ENCODE measurements at places on chromosomes 2 and 18.

GRCh38 chr18:7749510-7749981, 182.4 kb downstream of the PTPRM start:
- no peak for DNase-seq

DNA sequence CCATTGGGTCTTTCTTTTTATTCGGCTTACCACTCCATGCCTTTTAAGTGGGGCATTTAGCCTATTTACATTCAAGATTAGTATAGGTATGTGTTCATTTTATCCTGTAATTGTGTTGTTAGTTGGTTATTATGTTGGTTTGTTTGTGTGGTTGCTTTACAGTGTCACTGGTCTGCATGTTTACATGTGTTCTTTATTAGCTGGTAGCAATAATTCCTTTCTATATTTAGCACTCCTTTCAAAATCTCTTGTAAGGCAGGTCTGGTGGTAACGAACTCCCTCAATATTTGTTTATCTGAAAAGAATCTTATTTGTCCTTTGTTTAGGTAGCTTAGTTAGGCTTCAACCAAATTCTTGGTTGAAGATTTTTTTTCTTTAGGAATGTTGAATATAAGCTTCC, 68.7 kb upstream of the XDH start:
- no peak for DNase-seq

DNA sequence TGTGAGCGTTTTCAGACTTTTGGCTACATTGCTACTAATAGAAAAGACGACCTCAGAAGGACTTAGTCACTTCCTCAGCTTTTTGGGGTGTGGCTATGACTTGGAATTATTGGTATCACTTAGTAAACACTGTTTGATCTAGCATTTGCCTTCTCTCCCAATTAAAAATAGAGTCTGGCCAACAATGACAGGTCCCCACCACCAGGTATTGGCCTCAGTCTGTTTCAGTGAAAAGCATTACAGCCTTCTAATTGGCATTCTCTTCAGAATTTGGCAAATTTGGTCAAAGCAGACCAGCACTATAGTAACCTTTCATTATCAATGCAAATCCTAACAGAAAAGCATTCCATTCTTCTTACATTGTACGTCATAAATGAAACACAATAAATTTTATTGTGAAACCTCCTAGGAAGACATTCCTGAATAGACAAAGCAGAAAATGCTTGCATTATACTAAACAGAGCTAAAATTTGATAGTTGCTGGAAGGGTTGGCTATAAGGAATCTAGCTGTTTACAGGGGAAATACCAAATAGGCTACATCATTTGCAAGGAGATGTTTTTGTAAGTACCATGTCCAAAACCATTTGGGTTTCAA, 613.9 kb downstream of the IRS1 start:
- DNase-seq: peak; percentile 47

- DNase-seq: no peak
Measured at GRCh38 chr2:144666032-144666431, 146.1 kb upstream of the ZEB2 start.

- peak; percentile 65 for DNase-seq
Measured at GRCh38 chr2:216371721-216372702, at the start of gene MARCHF4. TSS of gene MARCHF4 (minus strand) at chr2:216372483. CDS start at chr2:216370260, 2,223 bp downstream.

DNA sequence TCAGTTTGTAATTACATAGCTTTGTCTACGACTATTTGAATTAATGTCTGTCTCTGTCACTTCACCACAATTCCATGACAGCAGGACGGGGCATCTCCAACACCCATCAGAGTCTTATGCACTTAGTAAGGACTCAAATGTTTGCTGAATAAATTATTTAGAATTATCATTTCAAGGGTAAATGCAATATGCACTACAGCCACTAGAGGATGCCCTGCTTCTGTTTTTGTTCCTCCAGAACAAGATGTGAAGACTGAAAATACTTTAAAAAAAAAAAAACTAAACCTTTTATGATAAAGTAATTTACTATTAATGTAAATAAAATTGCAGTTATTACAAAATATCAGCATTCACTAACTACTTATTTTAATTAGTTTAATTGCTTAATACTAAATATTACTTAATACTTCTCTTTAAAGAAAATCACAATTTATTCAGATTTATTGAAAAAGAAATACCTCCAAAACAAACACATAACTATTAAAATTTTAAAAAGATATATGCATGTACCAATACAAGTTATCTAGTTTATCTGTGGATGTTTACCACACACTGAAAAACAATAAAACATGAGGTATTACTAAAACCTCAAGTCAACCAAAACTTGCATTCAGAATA, 3.2 kb downstream of the PIGN start:
- DNase-seq: no peak

DNA sequence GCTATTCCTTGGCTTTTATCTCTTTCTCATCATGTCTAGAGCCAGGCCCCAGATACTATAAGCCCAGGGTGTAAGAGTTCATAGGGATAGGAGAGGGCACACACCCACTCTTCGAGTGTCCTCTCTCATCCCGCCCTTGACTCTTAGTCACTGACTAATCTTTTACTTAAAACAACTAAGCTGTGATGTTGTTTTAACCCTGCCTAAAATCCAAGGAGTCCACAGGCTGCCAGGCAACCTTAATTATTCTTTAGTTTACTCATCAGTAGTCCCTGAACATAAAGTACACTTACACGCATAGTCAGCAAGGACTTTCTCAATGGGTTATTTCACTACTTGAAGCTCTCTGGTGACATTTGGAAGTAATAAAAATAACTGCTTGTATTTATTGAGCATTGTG, 28.4 kb downstream of the GREB1L start:
- DNase-seq: no peak

GRCh38 chr2:177537636-177538035, 145.1 kb downstream of the AGPS start:
- DNase-seq: no peak

DNA sequence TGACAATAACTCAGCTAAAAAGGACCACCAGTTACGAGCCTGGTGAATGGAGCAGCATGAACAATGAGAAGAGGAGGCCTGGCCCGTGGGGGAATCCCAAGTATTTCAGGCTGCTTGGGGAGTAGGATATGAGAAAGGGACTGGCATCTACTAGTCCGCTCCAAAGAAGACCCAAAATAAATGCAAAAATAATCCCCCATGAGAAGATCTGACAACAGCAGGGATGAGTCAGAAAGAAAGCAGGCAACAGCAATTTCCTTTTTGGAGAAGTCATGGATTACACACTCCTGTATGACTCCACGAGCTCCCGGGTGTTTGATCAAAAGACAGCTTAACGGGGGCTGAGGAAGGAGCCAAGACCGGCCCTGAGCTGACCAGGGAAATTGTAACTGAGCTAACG, 111.4 kb downstream of the SOX11 start:
- no peak for DNase-seq

- DNase-seq: no peak
Measured at GRCh38 chr2:101253703-101254450, 1.2 kb downstream of the CNOT11 start.

- DNase-seq: no peak
Measured at GRCh38 chr2:3044587-3045317, 332.9 kb downstream of the EIPR1 start.

DNA sequence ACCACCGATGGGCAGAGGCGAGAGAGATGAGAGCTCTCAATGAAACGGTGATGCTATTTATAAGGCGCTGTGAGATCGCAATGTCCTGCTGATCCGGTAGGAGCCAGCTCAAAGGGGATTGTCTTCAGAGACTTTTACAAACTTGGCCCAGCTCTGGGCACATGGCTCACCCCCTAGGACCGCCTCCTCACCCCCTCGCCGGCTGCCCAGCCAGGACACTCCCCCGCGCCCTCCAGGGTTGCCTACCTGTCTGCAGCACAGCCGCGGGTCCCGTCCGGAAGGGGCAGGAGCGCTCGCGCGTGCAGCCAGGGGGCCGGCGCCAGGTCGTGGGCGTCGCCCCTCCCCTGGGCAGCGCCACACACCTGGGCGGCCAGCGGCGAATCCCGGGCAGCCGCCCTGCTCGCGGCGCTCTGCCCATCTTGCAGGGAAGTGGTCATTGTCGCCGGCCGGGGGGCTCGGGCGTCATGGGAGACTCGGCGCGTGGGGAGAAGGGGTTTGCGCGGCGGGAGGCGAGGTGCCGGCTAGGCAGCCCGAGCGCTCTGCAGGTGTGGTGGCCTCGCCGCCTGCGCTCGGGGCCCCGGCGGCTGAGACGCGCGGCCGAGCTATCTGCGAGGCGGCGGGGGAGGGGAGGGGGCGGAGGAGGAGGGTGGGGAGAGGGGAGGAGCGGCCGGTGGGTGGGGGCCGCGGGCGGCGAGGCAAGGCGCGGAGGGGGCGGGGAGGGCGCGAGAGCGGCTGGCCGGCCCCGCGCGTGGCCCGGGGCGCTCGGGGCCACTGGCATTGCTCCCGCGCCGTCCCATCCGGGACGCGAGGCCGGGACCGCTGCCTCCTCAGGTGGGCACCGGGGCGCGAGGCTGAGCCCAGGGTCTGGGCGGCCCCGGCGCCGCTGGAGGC, at the start of gene GRB14:
GRB14 (minus strand) TSS at position 610 of the 891 bp plus-strand sequence; CDS start at position 437, 173 bp downstream.
- DNase-seq: peak; percentile 32

GRCh38 chr2:134039912-134040581, 213.8 kb upstream of the MGAT5 start:
- DNase-seq: no peak

- no peak for DNase-seq
Measured at GRCh38 chr2:86143926-86144685, 38.1 kb downstream of the PTCD3 start.

GRCh38 chr2:208638059-208638458, 231.5 kb downstream of the PTH2R start:
- no peak for DNase-seq

DNA sequence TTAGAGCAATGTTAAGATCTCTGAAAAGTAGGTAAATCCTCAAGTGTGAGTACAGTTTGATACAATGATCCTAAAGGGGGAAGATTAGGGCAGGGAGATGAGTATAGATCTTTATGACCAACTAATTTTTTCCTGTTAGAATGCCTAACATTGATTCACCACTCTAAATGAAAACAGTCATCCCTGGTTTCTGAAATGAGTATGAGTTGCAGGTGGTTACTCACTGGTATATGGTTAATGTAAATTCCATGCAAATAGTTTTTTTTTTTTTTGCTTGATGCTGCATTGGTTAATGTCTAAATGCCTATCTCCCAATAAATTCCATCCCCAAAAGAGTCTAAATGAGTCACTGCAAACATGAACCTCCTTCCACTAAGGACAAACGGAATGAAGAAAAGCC, 55.0 kb upstream of the SERPINB2 start:
- peak; percentile 10 for DNase-seq

DNA sequence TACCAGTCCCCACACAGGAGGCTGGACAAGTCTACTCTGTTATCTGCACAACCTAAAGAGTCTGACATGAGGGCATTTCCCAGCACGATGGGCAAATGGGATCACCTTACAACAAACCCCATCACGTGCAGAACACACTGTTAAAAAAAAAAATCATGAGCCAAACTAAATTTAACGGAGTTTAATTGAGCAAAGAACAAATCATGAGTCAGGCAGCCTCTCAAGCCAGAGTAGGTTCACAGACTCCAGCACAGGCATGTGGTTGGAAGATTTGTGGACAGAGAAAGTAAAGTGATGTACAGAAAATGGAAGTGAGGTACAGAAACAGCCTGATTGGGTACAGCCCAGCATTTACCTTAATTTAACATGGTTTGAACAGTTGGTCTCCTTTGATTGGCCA, 59.9 kb downstream of the KYNU start:
- no peak for DNase-seq

DNA sequence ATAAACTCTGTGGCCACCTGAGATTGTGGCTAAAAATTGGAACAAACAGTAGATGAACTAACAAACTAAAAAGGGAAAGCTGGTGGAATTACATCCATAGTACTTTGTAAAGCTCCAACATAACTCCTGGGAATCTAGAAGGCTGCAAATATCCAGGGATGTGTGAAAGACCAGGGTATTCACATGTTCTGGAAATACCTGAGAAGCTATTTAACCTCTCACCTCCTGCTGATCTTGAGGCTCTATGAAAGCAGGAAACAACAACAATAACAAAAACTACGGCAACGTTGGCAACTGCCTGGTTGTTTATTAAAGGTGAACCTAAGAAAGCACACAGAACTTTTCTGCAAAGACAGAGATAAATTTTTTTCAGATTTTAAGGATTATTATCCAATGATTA, 171.3 kb downstream of the CCDC178 start:
- DNase-seq: no peak

DNA sequence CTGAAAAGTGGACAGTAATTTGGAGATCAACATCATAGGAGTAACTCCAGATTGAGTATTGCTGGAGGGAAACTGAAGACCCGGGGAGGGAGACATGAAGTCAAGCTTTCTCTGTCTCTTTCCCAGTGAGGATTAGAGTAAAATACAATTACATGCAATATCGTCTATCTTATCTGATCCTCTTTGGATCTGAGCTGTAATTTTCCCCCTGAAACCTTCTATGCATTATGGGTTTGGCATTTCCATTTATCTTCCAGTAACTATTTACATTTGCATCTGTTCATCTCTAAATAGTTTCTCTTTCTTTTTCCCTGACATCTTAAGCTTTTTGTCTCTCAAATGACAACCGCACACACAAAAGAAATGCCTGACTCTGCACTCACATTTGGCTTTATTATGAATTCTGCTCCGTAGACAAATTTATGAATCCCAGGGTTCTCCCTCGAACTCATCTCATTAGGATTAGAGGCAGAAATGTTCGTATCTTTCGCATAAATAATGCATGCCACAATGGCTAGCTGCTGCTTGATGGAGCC, 113.1 kb downstream of the SPP2 start:
- DNase-seq: no peak

DNA sequence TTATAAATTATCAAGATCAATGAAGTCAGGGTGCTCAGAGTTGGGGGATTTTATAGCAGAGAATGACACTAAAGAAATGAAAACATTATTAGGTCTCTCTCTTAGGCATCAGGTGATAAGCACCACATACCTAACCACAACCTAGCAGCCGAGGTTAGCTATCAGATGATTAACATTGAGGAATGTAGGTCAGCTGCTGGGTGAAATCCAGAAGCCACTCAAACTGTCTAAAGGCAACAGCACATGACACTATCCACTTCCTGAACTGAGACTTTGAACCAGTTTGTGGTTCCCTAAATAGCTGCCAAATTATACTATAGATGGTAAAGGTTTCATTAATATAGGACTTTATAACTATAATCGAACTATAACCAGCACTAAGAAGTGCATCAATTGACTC, 4.7 kb downstream of the EPG5 start:
- no peak for DNase-seq

DNA sequence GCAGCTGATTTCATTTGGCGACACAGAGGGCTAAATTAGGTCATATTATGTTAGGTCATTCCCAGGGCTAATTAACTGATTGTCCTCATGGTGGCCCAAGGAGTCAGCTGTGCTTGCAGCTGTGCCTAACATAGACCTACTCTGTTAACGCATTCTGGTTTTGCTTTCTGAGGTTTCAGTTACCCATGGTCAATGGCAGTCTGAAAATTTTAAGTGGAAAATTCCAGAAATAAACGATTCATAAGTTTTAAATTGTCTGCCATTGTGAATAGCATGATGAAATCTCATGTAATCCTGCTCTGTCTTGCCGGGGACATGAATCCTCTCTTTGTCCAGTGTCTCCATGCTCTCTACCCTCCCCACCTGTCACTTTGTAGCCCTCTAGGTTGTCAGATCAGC, 168.7 kb downstream of the KCNS3 start:
- no peak for DNase-seq

GRCh38 chr2:219614076-219614860, 13.2 kb upstream of the SLC4A3 start:
- no peak for DNase-seq

Data from HTR-8/SVneo (cell line).